ENCODE measurements at places on chromosomes 6 and 20. TPM values are rescaled to one million over a fixed set of nuclear protein-coding genes. Genes with fewer than 3 reads are reported as not detected.

GRCh38 chr6:113203715-113204110 lies 653.4 kb upstream of the MARCKS start:
- DNase-seq: no peak

DNA sequence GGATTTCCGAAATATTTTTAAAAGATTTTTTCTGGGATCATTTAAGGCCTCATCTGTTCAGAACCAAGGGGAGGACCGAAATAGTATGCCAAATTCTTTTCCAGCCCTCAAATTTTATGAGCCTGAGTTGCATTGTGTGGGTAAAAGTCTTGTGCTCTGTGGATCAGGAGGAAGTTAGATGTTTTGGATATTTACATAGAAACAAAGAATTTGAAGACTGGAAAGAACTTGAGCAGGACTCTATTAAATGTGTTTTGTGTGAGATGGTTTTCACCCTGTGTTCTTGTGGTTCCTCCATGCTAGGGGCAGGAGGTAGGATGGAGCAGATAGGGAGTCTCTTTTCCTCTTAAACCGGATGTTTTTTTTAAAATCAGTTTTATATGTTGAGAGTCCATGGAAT lies 329.1 kb downstream of the LAMA2 start:
- no peak for DNase-seq

DNA sequence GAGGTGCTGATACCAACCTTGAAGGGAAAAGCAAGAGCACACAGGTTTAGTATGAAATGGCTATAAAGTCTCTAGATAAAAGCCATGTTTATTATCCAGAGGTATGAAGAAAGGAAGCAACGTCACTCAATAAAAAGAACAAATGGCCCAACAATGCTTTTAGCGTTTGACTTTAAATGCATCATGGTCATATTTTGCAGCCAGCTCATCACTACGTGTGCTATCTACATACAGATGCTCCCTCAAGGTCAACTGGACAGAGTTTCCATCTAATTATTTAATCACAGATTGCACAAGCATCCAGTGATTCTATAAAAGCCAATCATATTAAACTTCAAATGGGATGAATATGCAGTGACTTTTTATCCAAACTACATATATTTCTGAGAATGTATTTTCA lies 127.6 kb upstream of the SYNDIG1 start:
- no peak for DNase-seq

The C20orf202 gene
- total RNA-seq: not detected

The GTSF1L gene
- total RNA-seq: not detected

All from glutamatergic neuron (in vitro differentiated cells).